ENCODE measurements at places on chromosomes 3 and 15.

DNA sequence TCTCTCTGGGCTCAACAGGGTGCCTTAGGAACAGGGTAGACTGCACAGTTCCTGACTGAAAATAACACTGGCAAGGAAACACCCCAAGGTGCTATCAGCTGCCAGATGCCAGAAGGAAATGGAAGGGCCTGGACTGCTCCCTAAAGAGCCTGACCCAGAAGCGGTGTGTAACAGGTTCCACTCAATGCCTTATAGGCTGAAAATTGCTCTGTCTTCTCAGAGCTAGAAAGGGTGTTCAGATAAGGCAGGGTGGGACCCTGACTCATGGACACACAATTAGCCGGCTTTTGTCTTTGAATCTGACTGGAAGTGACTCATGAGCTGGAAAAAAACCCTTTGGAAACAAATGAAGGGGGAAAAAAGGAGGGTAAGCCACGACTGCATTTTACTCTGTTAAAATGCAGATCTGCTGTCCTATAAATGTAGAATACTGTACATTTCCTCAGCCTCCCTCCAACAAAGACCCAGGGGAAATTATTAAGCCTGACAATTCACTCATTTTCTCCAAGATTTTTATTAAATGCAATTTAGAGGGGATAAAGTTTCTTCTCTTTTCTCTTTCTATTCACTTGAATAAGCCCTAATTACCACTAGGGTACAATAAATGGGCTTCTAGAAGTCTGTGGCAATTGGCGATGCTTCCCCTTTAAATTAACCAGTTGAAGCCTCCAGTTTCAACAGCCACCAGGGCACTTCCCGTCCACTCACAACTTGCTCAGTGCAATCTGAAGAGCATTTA, 160.2 kb upstream of the TBL1XR1 start:
- ATAC-seq: peak; percentile 12

GRCh38 chr3:41960826-41961750, 815 bp downstream of the ULK4 start:
- ATAC-seq: peak; percentile 64

DNA sequence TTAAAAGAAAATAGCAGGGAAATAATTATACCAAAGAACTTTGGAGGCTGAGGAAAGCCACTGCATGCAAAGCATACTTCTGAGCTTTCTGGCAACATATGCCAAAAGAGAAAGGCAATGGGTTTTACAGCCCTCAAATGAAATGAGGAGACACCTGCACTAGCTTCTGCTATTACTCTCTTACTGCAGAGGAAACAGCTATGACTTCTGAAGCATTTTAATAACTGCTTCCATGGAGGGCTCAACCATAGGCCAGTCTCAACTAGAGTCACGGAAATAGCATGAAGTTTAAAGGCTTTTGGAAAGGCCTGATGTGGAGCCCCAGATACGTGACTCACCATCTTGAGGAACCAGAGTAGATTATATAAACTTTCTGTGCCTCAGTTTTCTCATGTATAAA, 114.8 kb downstream of the OXNAD1 start:
- ATAC-seq: no peak

GRCh38 chr3:141087778-141088130, 36.6 kb downstream of the SPSB4 start:
- ATAC-seq: no peak

DNA sequence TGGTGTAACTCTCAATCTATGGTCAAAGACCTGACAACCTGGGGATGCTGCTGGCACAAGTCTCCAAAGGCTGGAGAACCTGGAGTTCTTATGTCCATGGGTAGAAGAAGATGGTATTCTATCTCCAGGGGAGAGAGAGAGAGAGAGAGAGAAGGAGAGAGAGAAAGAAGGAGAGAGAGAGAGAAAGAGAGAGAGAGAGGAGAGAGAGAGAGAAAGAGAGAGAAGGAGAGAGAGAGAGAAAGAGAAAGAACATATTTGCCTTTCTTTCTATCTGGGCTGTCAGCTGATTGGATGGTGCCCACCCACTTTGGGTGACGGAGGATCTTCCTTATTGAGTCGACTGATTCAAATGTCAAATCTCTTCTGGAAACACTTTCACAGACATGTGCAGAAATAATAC, 84.6 kb downstream of the PPM1L start:
- no peak for ATAC-seq

GRCh38 chr3:186932281-186933181, 2.2 kb downstream of the ST6GAL1 start:
- no peak for ATAC-seq
